ENCODE measurements at places on chromosomes 7 and 10.

- no peak overlapping the region for H3K4me3 ChIP-seq
- no peak overlapping the region for H3K27ac ChIP-seq
- DNase-seq = no peak
- H3K4me1 ChIP-seq = no peaks in the 10 kb centered on the region
- H3K27me3 ChIP-seq = no peaks in the 10 kb centered on the region
These were observed 689.5 kb downstream of the DNAJB9 start for GRCh38 chr7:109259151-109259550.

- no peak overlapping the region for H3K4me3 ChIP-seq
- H3K27me3 ChIP-seq = peaks cover 24% of the 10 kb centered on the region
- H3K36me3 ChIP-seq = no peaks in the 10 kb centered on the region
- peaks cover 16% of the 10 kb centered on the region for H3K4me1 ChIP-seq
- DNase-seq = peak; percentile 23
These were observed 33.0 kb downstream of the RASGEF1A start for GRCh38 chr10:43233601-43234430.

DNA sequence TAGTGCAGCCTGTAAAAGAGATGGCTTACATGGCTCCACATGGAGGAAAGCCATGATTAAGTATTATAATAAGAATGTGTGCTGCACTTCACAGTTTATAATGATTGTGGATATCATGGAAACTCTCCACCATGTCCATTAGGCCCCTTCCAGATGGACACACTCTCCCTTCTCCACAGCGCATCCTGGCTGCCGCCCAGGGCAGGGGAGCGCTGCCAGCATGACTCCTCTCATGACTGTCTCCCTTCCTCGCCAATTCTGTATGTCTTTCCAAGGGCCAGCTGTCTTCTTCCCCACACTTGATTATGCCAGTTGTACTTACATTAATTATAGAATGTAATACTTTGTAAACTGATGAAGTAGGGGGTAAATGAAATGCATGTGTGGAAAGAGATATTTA is 259.3 kb upstream of the TMEM72 start:
- H3K4me3 ChIP-seq = no peak overlapping the region
- no peaks in the 10 kb centered on the region for H3K36me3 ChIP-seq
- no peak for DNase-seq
- H3K27ac ChIP-seq = no peak overlapping the region
- no peaks in the 10 kb centered on the region for H3K27me3 ChIP-seq

DNA sequence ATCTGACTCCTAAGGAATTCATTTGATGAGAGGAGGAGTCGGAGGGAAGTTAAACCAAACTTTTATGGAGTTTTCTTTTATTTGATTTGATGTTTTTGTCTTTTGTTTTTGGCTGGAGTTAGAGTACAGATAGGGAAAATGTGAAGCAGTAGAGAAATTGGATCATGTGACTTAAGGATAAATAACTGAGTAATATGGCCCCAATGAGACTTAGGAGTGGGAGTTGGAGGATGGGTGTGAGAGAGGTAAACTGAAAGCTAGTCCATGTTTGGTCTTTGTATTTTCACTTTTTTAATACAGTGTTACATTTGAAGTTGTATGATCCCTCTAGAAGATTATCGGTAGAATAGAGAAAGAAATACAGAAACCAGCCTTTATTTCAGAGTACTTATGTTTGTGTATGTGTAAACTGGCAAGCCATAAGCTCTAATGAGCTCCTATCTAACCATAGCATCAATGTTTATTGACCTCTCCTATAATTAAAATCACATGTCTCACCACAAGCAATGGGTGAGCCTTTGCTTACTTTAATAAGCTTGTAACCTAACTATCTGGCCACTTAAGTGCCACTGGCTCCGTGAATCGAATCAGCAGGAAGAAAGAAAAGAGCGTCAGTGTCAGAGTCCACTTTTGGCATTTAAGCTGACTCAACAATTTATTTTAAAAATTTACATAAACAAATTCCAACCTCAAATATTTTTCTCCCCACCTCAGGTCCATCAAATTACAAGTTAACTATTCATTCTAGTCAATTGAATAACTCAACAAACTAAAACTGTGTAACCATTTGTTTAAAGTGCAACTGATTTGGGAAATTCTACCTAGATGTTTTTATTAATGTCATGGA is 113.8 kb downstream of the EPDR1 start:
- no peak overlapping the region for H3K27ac ChIP-seq
- no peaks in the 10 kb centered on the region for H3K36me3 ChIP-seq
- no peak for DNase-seq
- no peaks in the 10 kb centered on the region for H3K27me3 ChIP-seq

GRCh38 chr10:48541144-48541795 is 63.6 kb downstream of the ARHGAP22 start:
- no peaks in the 10 kb centered on the region for H3K4me1 ChIP-seq
- no peak for DNase-seq
- no peaks in the 10 kb centered on the region for H3K27me3 ChIP-seq

GRCh38 chr7:87993269-87993668 is 59.2 kb downstream of the ADAM22 start:
- H3K27ac ChIP-seq = no peak overlapping the region
- H3K27me3 ChIP-seq = no peaks in the 10 kb centered on the region
- H3K4me1 ChIP-seq = no peaks in the 10 kb centered on the region
- H3K36me3 ChIP-seq = no peaks in the 10 kb centered on the region

DNA sequence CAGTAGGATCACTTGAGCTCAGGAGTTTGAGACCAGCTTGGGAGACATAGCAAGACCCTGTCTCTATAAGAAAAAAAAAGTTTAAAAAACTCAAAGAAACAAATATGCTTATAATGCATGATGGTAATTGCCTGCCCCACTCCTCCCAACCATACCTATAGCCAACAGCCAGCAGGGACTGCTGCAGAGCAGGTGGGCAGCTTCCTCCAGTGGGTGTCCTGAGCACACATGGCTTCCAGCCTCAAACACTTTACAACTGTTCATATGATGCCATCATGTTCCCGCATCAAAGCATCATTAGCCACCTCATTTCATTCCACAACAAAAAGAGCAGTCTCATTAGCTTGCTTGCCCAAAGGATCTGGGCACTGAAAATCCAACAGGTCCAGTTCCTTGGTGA is 42.0 kb downstream of the ABLIM1 start:
- DNase-seq = no peak
- no peaks in the 10 kb centered on the region for H3K36me3 ChIP-seq
- H3K4me3 ChIP-seq = no peak overlapping the region
- H3K27ac ChIP-seq = no peak overlapping the region
- peaks cover 9% of the 10 kb centered on the region for H3K4me1 ChIP-seq

DNA sequence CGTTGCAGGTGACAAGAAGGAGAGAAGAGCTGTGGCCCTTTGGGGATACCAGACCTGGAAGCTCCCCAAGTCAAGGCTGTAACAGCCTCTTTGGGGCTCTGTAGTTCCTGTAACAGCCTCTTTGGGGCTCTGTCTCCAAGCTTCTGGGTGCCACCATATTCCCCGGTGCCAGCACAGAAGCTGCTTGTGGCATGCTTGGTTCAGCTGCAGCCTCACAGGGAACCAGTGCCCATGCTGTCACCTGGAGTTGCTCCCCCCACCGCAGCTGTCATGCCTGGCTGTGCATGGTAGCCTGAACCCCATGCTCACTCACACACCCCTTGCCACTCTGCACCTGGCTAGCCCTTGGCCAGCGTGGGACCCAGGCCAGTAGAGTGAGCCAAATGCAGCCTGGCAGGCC is 109.1 kb downstream of the ELAPOR2 start:
- H3K36me3 ChIP-seq = no peaks in the 10 kb centered on the region
- no peaks in the 10 kb centered on the region for H3K27me3 ChIP-seq
- H3K4me1 ChIP-seq = peaks cover 8% of the 10 kb centered on the region
- no peak for DNase-seq

GRCh38 chr10:72333112-72334015 is 21.4 kb downstream of the DNAJB12 start:
- H3K4me3 ChIP-seq = no peak overlapping the region
- DNase-seq = no peak
- no peaks in the 10 kb centered on the region for H3K36me3 ChIP-seq
- peak overlapping the region; percentile 86 for H3K27ac ChIP-seq

DNA sequence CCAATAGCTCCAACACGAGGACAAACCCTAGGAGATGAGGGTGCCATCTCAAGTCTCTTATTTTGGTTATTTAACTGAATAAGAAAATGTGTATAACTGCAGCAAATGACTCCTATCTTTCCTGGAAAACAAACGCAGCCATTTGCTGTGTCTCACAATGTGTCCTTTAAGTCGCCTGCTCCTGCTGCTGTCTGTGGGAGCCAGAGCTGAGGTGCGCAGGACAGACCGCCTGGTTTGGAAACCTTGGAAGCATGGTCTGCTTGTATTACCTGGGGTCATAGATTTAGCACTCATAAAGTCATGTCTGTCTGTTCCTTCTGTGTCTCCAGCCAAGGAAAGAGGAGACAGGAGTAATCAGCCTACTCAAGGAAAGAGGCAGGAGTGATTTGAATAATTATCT is 760.2 kb downstream of the GRID1 start:
- no peaks in the 10 kb centered on the region for H3K36me3 ChIP-seq
- H3K4me3 ChIP-seq = no peak overlapping the region
- H3K27me3 ChIP-seq = no peaks in the 10 kb centered on the region

- H3K36me3 ChIP-seq = no peaks in the 10 kb centered on the region
- H3K4me1 ChIP-seq = peaks cover 22% of the 10 kb centered on the region
- DNase-seq = no peak
- H3K4me3 ChIP-seq = no peak overlapping the region
- no peaks in the 10 kb centered on the region for H3K27me3 ChIP-seq
These were observed 87.4 kb upstream of the TNS3 start for GRCh38 chr7:47669178-47669891.

GRCh38 chr7:142345811-142346210 is 88.0 kb upstream of the PRSS58 start:
- no peak overlapping the region for H3K27ac ChIP-seq
- DNase-seq = no peak

DNA sequence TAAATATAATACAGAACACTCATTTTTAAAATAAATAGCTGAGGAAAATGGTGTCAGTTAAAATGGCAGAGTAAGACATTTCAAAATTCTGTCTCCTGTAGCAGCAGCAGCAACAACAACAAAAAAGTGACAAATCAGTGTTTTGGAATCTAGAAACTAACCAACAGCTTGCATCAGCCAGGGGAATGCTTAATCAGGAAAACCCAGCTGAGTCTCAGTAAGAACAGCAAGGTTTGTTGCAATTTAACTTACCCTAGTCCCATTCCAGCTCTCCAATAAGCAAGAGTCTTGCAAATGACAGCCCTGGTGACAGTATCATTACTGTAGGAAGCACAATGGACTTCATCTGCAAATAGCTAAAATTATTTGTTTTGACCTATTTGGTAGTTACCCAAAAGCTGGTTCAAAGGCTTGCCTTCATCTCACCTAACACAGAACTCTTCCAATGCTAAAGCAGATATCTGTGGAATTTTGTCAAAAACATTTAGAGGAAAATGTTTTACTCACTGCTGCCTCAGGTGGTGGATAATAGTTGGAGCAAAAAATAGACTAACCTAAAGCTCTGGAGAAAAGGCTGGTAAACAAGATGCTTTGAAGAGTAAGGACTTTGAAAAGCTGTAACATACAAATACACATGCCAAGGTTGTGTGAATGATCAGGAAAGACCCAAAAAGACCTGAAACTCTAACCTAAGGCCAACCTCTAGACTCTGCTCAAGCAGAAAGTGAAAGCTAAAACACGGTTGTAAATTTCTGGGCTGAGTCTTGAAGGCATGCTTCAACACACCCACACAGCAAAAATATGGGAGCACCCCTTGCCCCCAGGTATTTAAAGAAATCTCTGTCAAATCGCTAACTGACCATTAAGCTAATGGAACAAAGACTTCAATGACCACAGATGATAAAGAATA is 9.9 kb upstream of the ARHGAP22 start:
- peaks cover 3% of the 10 kb centered on the region for H3K4me1 ChIP-seq
- H3K27me3 ChIP-seq = no peaks in the 10 kb centered on the region
- H3K36me3 ChIP-seq = no peaks in the 10 kb centered on the region
- no peak overlapping the region for H3K27ac ChIP-seq
- DNase-seq = no peak
- H3K4me3 ChIP-seq = no peak overlapping the region

DNA sequence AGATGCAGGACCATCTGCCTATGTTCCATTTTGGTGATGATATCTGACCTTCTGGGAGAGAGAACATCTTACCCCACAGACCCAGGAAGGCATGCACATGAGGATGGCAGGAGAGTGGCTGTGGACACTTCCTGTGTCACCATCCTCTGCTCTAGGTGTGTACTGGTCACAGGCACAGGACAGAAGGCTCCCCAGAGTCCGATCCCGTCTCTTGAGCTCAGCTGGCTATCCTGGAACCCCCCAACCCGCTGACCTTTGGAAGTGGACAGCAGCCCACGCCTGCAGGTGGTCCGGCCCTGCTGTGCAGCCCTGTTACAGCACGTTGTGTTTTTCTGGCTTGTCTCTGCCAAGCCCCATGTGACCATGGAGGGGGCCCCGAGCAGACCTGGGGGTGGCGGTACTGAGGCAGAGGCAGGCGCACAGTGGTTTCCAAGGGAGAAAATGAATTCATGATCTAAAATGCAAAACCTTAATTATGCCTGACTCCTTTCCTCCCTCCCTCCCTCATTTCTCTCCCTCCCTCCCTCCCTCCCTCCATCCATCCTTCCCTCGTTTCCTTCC is 178.8 kb downstream of the CUX1 start:
- DNase-seq = peak; percentile 45
- no peaks in the 10 kb centered on the region for H3K36me3 ChIP-seq
- H3K27me3 ChIP-seq = no peaks in the 10 kb centered on the region
- H3K4me3 ChIP-seq = no peak overlapping the region
- peaks cover 9% of the 10 kb centered on the region for H3K4me1 ChIP-seq

DNA sequence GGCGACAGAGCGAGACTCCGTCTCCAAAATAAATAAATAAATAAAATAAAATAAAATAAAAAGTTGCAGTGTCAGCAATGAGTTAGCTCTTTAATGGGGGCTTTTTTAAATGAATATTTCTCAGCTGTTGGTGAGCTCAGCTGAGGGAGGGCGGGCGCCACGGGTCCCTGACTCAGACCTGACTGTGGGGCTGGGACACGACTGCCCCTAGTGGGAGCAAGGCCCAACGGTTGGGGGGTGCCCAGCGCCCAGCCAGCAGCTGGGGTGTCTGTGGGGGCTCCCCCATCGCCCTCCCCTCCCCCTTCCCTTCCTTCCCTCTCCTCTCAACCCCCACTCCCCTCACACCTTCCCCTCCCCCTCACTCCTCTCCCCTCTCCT is 46.6 kb downstream of the PWWP2B start:
- no peak for DNase-seq
- no peaks in the 10 kb centered on the region for H3K27me3 ChIP-seq
- peaks cover 20% of the 10 kb centered on the region for H3K4me1 ChIP-seq
- no peak overlapping the region for H3K27ac ChIP-seq

All from left lung (tissue), 14 donors.